Left lobe of liver (tissue), 2 donors: ENCODE measurements at places on chromosomes 3 and 15.
A peak's percentile ranks its signal among the peaks of the same experiment; 100 is the strongest.

GRCh38 chr3:149806171-149806778 lies 6.7 kb upstream of the RNF13 start:
- no peak for DNase-seq

- no peak for DNase-seq
Measured at GRCh38 chr3:32972482-32973146, 21.2 kb downstream of the CCR4 start.

GRCh38 chr3:127738192-127738840 lies 65.6 kb downstream of the ABTB1 start:
- no peak for DNase-seq

GRCh38 chr3:31247850-31248562 lies 284.7 kb upstream of the STT3B start:
- DNase-seq: no peak

GRCh38 chr15:51186891-51187290 lies 92.2 kb upstream of the TNFAIP8L3 start:
- DNase-seq: no peak

DNA sequence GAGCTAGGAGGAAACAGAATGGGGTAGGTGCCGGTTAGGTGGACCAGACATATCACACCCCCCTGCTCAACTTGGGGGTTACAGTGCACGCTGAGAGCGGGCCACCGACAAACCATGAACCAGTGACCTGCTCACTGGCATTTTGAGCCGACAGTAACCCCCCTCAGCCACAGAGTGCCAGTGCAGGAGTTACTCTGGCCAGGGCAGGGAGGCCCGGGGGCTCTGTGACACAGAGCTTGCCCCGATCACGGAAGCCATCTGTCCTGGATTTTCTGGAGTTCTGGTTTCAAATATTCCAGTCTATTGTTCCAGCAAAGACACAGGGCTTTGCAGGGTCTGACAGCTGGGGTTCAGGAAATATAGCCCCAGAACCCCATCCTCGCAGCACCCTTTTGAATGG lies 225.2 kb downstream of the VPS13C start:
- no peak for DNase-seq

DNA sequence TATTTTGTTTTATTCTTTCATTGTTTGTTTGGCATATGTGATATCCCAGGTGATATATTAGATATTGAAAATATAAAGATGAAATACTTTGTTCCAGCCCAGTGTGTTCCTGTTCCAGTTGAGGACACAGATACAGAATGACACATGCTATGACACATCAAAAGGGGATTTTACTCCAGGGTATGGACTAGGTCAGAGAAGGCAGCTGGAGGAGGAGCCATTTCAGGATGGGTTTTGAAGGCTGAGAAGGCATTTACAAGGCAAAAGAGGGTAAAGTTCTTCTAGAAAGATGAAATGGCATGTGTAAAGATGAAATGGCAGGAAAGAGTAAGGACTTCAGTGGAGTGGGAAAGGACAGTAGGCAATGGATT lies 163.8 kb downstream of the ZIC1 start:
- no peak for DNase-seq

DNA sequence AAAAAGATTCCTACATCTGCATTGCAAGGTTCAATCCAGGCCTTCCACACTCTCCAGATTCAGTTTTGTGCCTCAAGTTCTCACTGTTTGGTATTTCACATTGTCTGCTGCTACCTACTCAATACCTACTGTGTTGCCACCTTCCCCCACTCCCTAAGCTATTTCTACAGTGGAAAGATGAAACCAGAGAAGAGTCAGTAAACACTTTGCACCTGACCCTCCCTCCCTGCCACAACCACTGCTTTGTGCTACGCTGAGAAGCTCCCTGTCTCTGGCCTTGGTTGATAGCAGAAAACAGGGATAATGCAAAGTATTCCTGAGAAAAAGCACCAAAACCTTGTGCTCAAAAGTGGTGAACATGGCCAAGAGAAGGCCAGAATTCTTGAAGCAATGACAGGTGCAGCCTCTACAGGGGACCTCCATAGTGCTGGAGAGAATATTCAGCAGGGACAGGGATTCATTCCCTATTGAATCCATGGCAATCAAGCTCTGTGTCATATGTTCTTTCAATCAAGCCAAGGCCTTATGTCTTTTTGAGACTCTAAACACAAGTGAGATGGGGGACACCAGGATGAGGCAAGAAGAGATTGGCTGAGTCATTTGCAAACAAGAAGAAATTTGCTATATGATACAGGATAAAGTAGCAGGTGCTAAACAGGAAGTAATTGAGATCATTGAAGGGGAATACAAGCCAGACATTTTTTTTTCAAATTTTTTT lies 83.5 kb upstream of the LIPC start:
- no peak for DNase-seq

GRCh38 chr3:129314386-129315222 lies 35.9 kb downstream of the HMCES start:
- DNase-seq: peak; percentile 90

DNA sequence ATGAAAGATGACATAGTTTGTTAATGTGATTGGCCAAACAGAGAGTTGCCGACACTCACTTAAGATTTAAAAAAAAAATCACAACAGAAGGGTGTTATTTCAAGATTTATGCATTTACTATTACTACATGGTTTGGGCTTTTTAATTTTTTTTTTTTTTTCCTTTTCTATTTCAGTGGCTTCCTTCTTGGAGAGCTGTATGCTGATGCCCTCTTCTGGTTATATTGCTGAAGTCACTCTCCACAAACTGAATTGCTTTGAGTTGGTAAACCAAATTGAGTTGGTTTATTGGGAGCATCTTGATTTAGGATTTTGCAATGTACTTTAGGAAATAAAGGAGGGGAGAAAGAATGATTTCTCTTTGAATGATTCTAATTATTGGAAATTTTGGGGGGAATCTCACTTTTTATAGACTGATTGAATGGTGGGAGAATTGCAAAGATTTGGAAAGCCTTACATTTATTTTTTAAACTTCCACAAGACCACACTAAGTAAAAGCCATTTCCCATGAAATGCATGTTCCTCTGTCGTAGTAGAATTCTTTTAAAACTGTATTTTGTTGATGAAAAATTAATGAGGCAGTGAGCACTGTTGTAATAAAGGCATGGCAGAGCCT lies 186.6 kb upstream of the FEZF2 start:
- no peak for DNase-seq

DNA sequence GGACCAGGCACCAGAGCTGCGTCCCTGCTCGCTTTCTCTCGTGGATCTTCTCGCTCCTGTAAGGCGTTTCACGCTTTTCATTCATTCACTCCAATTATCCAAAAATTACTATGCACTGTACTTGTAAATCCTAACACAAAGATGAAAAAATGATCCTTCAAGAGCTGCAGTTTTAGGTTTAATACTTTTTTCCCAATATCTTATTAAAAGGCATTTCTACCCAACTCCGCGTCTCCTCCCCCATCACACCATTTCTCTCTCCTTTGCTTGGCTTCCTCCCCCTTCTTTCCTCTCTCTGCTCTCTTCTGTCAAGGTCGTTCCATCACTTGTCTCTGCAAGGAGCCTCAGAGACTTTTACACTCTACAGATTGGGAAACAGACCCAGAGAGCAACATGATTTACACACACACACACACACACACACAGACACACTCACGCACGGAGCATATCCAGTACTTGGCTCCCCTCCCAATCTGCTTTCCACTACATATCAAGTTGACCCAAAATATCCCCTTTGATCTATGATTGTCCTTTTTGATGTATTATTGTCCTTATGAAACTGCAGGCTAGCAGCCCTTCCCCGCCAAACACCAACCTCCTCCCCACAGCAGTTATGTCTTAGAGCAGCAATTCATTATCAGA lies 479 bp upstream of the CLDN1 start:
- peak; percentile 61 for DNase-seq

- no peak for DNase-seq
Measured at GRCh38 chr15:50278496-50278895, 13.0 kb upstream of the HDC start.

- DNase-seq: no peak
Measured at GRCh38 chr15:33451385-33451784, 140.6 kb downstream of the RYR3 start.

GRCh38 chr3:66449411-66449974 lies 51.3 kb downstream of the LRIG1 start:
- no peak for DNase-seq

- DNase-seq: no peak
Measured at GRCh38 chr15:65354835-65355172, 23.0 kb downstream of the IGDCC3 start.

DNA sequence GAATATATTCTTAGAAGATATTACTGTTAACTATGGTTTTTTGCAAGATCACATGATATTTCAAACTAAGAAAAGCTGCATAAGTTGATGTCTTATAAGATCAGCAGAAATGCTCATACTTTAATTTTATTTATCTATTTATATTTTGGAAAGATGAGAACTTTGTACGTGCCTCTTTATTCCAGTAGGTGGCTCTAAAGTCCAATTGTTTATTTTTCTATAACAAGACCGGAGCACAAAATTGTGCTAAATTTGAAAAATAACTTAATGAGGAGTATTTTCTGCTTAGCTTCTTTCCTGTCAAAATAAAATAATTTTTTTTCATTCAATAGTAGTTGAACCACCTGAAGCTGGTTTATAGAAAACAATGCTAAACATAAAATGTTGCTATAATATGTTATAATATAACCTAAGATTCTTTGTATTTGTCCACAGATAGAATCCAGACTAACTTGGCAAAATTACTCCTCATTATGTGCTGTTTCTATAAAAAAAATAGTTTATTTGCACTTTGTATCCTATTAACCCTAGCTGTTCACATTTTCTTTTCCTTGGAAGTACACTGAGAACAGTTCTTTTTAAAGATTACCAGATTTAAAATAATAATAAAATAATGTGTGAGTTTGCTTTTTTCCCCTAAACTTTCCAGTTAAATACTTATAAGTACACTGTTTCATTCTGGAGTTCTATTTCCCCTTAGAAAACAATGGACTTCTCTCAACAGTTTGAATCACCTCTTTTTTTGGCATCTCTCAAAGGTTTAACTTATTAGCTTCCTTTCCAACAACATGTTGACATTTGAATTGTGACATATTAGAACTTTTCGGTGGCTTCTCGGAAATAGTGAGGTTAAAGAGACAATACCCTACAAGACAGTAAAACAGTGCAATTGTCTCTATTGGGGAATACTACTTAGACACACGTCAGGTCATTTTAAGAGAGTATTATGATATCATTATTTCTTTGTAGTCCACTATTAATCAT lies 530.0 kb downstream of the MECOM start:
- no peak for DNase-seq

GRCh38 chr15:40471808-40472150 lies 995 bp downstream of the CHST14 start:
- DNase-seq: no peak

DNA sequence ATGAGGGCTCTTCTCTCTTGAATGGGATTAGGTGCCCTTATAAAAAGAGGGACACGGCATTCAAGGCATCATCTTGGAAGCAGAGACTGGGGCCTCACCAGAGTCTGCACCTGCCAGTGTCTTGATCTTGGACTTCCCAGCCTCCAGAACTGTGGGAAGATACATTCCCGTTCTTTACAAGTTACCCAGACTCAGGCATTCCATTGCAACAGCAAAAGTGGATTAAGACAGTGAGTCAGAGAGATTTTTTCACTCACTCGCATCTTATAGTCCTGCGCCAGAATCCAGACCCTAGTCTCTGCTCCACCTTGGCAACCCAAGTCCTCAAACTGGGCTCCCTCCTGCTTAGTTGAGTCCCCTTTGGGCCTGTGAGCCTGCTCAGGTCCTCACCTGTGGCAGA lies 2.7 kb downstream of the LCTL start:
- no peak for DNase-seq

- DNase-seq: no peak
Measured at GRCh38 chr3:176692966-176693785, 504.1 kb downstream of the TBL1XR1 start.

- DNase-seq: no peak
Measured at GRCh38 chr3:74506246-74506645, 108.2 kb downstream of the CNTN3 start.

DNA sequence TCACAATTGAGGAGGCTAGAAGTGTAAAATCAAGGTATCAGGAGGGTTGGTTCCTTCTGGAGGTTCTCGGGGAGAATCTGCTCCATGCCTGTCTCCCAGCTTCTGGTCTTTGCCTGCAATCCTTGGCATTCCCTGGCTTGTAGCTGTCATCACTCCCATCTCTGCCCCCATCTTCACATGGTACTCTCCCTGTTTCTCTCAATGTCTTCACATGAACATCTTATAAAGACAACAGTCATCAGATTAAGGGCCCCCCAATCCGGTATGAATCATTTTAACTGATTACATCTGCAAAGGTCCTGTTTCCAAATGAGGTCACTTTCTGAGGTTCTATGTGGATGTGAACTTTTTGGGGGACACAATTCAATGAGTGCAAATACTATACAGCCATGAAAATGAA lies 113.0 kb upstream of the GALNT15 start:
- no peak for DNase-seq

- no peak for DNase-seq
Measured at GRCh38 chr3:120432150-120432860, 18.5 kb downstream of the FSTL1 start.

GRCh38 chr15:88742161-88742560 lies 61.1 kb upstream of the ACAN start:
- no peak for DNase-seq

DNA sequence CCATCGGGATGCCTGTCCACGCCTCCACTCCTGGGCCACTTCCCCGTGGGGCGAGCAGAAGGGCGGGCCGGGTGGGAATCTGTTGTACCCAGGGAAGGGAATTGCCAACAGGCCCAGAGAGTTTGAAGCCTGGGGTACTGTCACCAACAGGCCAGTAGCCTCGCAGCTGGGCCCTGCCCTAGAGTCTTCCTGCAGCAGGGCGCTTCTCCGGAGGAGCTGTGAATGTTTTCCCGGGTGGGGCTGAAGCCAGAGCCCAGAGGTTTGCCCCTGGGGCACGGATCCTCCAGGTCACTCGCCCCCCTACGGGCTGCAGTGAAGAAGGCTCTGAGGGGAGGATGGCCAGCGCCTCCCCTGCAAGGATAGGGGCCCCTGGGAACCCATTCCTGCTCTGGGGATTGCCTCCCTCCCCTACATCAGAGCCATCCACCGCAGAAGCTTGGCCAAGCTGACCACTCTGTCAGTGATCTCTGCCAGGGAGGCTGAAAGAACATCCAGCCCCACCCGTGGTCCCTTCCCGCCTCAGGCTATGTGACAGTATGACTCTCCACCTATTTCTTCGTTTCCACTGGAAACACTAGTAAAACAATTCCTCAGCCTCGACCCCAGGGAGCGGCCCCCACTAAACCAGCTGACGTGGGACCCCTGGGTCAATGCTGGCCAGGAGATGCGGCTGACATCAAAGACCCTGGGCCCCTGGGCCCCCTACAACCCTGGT lies 16.8 kb downstream of the CIDEC start:
- DNase-seq: no peak

- DNase-seq: no peak
Measured at GRCh38 chr3:82496890-82497560, 735.6 kb upstream of the GBE1 start.

DNA sequence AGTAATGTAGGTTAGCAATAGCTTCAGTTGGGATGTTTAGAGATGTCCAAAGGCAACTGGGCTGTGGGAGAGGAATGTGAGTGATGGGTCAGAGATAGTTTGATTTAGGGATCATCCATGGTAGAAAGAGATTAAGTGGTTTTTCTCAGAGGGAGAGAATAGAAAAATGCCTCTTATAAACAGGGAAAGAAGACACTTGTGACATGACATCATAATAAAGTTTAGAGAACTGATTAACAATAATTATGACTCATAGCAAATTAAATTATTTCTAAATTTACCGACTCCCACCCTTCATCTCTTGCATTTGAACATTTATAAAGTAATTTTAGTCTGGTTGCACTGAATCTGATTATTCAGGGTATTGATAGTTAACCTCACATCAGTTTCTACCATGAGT lies 145.1 kb downstream of the CDIN1 start:
- no peak for DNase-seq

GRCh38 chr3:6179761-6180160 lies 681.2 kb upstream of the GRM7 start:
- DNase-seq: no peak
